ENCODE measurements at places on chromosomes 5 and 9.
A peak's percentile ranks its signal among the peaks of the same experiment; 100 is the strongest.

- no peak for DNase-seq
These were observed 502 bp upstream of the PTGR1 start for GRCh38 chr9:111599955-111600343.

DNA sequence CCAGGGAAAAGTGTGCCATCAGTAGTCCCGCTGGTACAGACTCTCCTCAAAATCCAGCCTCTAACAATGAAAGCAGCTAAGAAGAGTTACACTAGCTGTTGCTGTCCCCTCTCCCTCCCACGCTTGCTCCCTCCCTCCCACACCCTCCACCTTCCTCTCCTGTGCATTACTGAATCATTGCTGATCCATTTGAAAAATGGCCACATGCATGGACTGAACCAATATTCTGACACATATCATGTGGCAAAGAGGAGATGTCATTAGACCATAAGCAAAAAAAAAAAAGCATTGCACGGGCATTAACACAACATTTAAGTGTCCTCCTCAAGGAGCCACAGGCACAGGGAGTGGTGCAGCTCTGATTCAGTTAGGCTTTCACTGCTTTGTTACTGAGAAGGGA is 37.9 kb downstream of the LHFPL2 start:
- DNase-seq, result no peak

- no peak for DNase-seq
These were observed 6.0 kb downstream of the PUM3 start for GRCh38 chr9:2837915-2838314.

GRCh38 chr5:19258686-19259085 is 729.3 kb downstream of the CDH18 start:
- DNase-seq, result no peak

DNA sequence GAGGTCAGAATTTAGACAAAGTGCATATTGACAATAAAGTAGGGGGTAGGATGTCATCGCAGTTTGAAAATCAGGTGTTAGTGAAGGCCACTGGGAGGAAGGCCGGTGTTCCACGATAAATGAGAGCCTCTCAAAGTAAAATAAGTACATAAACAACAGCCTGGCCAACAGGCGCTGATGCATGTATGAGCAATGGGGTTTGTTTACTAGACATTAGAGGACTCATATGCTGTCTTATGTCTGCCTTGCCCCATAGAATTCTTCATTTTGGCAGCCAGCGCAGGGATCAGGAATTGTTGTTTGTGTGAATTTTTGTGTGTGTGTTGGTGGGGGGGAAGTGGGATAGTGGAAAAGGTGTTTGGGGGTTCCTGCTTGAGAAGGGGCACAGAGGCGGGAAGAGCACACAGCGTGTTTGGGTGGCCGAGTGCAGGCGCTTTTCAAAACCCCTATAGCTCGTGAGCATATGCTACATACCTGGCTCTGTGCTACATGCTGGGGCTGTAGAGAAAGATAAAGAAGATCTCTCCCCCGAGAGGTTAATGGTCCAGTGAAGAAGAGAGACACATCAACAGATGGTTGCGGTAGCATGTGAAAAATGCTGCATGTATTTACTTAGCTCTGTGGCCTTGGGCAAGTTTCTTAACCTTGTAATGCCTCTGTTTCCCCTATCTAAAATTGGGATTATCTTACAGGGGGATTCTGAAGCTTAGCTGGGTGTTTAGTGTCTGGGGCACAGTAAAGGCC is 11.5 kb downstream of the SNX30 start:
- no peak for DNase-seq

DNA sequence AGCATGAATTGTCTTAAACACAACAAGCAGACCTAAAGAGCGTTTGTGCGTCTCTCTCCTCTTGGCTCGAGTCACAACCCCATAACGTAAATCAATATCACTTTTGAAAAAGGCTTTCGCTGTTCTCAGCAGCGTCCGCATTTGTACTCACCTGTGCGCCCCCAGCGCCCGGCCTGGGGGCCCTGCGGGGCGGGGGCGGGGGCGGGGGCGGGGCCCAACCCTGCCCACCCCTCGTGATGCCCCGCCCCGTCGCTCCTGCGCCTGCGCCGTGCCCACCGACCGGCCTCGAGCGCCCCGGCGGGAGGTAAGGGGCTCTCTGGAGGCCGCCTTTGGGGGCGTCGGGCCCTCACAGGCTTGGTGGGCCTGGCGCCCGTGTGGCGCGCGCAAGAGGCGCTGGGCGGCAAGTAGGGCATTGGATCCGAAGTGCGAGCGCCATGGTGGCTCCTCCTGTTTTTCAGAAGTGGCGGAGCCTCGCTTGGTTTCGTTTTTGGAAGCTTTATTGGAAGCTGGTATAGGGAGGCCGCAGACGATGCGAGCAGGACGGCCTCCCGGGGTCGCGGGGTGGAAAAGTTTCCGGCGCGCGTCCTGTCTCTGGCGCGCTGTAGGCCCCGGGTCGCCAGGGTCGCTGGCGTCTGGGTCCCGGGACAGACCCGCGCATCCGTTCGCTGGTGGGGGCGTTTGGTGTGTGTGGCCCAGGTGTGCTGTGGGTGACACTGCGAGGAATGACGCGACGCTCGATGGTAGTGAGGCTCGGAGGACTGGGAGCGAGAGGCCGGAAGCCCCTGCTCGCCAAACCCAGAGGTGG is at the start of gene STX17:
STX17 (plus strand) TSS at position 252 of the 805 bp plus-strand sequence. CDS start 8,586 bp downstream, outside the sequence.
- peak; percentile 67 for DNase-seq

- DNase-seq, result no peak
These were observed 246.6 kb downstream of the FSTL4 start for GRCh38 chr5:133365738-133366137.

DNA sequence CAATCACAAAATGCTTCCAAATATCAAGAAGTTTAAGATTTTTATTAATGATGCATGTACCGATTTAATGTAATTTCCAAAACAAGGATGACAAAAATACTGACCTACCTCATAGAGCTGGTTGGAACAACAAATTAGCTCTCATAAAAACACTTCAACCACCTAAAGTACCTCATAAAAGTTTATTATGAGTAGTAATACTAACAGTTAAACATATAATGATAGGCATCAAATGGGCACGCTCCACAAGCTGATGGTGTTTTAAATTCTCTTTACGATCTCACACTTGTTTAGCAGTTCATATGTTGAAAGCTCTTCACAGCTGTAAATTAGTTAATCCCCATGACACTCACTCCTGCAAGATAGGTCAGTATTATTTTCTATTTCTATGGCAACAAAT is 150.0 kb upstream of the KIF2A start:
- no peak for DNase-seq

- no peak for DNase-seq
These were observed 63.7 kb downstream of the MCTP1 start for GRCh38 chr5:95221234-95221633.

DNA sequence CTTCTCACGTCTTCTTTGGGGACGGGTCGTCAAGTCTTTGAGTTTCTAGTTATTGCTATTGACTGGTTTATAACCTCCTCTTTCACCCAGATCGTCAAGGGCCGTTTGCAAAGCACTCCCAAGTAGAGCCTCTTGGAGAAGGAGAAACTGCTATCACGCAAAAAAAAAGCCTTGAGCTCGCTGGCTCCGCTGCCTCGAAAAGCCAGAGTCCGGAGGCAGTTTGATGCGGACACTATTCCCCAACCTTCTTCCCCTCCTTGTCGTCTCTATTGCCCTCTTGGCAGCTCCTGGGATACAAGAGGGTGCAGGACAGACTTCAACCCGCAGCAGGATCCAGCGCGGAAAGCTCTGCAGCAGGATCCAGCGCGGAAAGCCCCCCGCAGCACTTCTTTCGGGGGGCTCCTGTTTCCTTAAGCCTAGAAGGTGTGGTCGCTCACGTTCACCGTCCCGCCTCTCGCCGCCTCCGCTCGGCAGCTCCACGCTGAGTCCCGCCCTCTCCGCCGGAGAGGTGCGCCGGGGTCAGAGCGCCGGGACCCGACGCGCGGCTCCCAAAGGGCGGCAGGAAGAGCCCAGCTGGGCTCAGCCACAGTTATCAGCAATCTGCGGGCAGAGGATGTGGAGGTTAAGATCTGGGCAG is at the start of gene PCDHAC1:
PCDHAC1 (plus strand) TSS at position 494 of the 637 bp plus-strand sequence. CDS start 594 bp downstream, outside the sequence.
- no peak for DNase-seq

DNA sequence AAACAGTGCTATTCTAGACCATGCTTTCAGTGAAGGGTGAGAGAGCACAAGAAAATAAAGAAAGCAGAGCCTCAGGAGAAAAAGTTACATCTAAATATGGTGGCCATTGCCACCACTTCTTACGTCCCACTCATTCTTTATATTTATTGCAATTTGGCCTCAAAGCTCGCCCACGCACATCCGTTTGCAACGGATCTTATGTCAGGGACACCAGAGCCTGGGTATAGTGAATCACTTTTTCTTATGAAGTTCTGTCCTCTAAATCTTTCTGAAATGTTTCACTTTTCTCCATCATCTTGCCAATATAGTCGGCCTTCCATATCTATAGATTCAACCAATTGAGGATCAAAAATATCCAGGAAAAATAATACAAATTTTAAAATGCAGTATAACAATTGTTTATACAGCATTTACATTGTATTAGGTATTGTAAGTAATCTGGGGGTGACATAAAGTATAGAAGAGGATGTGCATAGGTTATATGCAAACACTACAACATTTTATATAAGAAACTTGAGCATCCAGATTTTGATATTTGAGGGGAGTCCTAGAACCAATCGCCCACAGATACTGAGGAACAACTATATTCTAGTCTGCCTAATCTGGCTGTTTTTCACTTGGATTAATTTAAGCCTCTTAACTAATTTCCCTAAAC is 35.2 kb downstream of the GOLPH3 start:
- peak; percentile 66 for DNase-seq

DNA sequence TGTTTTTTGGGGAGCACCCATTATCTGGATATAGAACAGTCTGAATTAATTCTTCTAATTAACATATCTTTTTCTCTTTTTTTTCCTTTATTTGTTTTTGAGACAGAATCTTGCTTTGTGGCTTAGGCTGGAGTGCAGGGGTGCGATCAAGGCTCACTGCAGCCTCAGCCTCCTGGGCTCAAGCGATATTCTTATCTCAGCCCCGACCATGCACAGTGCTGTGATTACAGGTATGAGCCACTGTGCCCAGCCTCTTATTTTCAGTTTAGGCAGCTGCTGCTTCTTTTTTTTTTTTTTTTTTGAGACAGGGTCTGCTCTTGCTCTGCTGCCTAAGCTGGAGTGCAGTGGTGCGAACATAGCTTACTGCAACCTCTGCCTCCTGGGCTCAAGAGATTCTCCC is 20.2 kb downstream of the UBE2R2 start:
- DNase-seq, result no peak

DNA sequence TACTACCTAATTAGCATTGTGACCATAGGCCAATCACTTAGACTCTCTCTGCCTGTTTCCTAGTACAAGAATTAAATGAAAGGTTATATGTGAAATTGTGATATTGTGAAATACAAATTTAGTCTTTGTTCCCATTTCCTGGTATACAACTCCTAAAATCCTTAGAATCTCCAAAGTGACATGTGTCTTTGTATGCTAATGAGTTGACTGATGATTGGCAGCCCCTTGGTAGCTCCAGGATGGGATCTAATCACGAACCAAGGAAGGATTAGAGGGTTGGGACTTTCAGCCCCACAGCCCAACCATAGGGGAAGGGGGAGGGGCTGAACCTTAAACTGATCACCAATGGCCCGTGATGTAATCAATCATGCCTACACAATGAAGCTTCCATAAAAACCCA is 31.6 kb downstream of the ATP6V0E1 start:
- no peak for DNase-seq

DNA sequence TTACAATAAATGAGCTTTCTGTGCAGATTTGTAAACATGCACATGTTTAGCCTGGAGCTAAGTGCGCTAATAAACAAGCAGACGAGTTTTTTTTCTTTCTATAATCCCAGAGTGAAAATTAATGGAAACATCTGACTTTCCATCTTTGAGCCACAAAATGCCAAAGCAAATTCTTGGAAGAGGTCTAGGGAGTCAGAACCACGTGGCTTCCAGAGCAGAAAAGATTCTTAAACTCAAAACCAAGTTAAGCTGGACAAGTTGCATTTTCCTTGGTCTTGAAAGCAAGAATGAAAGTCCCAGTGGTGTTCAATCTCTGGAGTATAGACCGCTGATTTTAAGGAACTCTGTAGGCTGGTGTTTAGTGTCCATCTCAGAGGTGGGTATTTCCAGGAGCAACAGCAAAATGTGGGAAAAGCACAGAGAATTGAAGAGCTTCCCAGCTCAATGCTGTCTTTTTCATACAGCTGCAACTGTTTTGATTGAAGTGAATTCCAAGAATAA is 71.4 kb downstream of the MYO10 start:
- no peak for DNase-seq

DNA sequence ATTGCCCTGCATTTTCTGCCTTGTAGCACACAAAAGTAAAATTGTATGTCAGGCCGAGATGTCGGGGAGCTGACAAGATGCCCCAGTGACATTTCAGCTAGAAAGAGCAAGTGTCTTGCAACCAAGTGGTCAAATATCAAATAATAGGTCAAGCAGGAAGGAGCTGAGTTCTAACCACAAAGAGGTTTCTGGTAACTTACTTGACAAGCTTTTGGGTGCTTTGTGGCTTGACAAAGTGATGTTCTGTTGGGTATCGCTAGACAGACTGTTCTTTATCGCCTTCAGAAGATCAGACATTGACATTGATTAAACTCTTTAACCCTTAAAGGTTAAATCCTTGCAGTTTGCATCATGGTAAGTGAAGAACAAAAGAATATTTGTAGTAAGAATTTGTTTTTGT is 419.9 kb downstream of the CCDC171 start:
- no peak for DNase-seq

DNA sequence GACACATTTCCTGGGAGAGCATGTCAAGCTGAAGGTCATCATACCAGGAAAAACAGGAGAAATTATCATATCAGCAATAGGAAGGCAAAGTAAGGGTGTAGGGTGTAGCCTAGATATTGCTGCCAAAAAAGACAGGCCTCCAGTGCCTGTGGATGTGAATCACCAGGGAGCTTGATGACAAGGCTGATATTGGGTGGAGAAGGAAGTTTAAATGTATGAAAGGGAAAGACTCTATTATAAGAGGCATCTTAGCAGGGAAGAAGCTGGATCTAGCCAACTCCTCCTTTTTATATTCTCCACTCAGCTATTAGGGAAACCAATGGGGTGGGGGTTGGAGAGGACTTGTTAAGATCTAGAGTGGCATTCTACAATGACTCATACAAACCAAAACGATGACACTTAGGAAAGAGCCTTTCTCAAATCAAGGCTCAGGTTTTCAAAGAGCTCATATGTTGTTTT is 13.4 kb upstream of the TXNDC8 start:
- DNase-seq, result no peak

DNA sequence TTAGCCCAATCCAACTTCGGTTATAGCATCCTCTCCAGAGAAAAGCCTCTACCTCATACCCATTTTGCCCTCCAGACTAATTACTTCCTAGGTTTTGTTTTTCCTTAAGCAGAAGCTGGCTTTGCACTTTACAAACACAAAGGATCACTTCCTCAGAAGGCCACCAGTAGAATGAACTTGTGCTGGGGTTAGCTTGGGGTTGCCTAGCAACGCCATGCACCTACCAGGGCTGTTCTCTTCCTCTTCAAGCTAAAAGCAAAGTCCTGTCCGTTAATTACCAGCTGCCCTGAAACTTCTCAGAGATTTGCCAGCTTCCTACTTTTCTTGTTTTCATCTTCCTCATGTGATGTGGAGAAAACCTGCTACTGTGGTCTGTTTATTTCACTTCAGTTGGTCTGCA is 132.0 kb upstream of the WWC1 start:
- DNase-seq, result no peak
